ENCODE measurements at places on chromosomes 2 and 18.

GRCh38 chr2:39658371-39658770 lies 7.3 kb upstream of the TMEM178A start:
- no peak for DNase-seq

- DNase-seq, result no peak
These were observed 5.0 kb upstream of the GPR35 start for GRCh38 chr2:240620149-240620731.

DNA sequence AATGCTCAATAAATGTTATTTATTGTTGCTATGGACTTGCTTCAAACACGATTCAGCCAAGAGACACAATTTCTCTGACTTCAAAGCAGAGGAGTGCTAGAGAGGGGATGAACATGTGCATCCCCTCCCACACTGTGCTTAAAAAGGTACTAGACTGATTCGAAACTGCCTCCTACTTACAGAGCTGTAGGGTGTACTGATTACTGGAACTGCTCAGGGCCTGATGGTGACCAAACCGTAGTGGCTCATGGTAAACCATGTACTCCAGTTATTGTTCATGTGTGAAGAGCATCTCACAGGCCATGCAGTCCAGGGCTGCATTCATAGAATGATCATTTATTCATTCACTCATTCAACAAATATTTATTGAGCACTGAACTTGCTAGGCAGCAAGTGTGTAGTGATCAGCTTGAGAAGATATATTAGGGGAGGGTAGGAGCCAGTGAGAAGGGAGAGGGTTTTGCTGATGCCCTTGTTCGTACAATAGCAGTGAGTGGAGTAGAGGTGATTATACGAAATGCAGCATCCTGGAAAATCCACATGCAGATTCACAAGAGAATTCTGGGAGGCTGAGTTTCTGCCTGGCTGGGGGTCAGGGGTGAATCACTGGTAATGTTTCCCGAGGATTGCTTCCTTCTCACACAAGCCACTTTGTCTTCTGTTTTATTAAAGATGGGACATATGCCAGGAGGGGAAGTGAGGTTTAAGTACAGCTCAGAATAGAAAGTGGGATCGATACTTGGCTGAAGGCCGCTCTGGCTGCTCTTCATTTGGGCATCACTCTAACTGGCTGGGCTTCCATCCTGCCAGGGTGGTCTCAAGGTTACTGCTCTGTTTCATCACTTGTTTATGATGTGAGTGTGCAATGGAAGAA lies 245.4 kb downstream of the RAD51AP2 start:
- DNase-seq, result peak; percentile 10

DNA sequence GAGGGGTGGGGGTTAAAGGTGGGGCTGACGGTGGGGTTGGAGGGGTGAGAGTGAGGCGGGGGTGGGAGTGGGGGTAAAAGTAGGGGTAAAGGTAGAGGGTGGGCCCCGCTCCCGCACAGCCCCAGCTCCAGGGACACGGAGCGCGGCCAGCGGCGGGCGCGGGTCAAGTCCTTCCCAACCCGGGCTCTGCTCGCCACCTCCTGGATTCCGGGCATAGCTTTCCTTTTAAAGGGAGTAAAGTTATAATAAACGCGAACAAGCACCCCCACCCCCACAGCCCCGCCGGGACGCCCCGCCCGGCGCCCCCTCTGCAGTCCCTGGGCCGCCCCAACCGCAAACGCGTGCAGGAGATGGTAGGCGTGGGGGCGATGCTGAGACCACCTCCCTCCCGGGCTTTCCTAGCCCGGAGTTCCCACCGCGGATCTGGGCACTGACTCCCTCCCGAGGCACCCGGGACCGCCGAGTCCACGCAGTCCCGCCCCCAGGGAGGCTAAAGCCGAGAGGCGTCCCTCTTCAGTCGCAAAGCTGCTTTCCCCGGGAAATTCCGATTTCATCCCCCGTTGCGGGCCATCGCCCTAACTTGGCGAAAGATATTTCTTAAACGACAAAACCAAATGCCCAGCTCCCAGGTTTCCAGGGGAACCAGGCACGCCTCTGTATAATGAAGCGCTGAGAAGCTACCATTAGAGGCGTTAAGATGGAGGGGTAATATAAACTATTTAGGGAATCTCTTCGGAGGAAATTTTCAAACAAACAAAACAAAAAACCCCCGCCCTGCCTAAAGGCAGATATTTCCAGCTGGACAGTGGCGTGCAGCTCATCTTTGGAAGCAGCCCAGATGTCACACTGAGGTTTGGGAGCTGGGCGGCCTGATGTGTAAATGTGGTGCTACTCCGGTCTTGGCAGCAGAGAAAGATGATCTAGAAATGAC lies at the start of gene LIMS2:
Gene LIMS2 (minus strand): TSS at position 200 of the 931 bp plus-strand sequence. CDS start 506 bp downstream, outside the sequence.
- DNase-seq, result peak; percentile 56
